ENCODE measurements at places on chromosomes 2 and 18.

DNA sequence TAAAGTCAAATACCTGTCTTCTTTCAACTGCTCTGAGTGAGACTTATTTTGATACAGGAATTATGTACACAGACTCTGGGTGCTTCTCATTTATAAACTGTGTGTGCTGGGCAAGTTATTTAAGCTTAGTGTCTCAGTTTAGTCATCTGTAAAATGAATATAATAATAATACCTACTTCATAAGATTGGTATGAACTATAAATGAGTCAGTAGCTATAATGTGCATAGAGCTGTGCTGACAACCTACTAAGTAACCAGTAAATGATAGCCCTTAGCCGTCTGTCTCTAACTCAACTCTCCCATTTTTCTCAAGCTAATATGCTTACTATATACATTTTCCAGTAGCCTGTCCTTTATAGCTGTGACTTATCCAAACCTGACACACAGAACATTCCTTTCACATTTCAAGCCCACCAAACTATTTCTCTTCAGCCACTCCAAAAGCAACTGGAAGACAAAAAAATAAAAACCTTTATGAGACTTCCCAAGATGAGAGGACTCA, 319.8 kb downstream of the ETAA1 start:
- no peak for DNase-seq

GRCh38 chr2:12435430-12436222, 281.1 kb upstream of the TRIB2 start:
- DNase-seq, result no peak

DNA sequence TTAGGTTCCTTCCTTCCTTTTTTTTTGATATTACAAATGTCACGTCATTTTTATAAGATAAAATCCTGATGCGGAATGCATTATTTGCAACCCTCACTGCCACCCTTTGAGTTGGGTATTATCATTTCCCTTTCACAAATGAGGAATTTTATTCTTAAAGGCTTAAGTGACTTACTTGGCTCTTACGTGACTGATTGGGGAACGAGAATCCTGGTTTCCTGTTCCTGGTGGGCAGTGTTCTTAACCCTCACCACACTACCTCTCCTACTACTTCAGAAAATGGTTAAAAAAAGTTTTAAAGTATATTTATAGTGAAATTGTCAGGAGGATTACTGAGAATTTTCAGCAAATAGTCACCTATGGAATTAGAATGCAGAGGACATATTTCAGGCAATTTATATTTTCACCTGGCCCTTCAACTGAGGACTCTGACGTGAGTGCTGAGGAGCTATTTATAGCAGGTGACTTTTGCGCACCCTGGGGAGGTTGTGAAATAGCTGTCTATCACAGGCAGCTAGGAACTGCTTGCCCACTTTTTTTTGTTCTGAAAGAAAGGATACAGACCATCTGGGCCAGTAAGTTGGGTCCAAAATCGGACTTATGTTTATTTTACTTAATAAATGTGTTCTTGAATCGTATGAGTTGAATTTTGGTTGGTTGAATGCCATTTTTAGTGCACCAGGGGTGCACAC, 18.7 kb upstream of the RASGRP3 start:
- DNase-seq, result no peak

DNA sequence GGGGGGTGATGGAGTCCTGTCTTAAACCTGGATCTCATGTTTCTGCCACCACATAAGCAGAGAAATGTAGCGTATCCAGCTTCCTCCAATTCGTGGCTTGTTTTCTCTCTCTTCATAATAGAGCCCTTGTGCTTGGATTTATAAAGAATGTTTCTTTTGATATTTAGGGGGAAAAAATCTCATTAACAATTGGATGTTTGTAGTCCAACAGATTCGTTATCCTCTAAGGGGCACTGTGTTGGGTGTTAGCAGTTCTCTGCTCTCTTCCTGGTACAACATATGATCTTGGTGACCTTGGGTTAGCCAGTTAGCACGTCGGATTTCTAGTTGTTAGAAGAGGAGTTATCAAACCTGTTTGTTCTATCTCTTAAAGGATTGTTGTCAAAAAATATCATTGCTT, 127.8 kb downstream of the FMNL2 start:
- no peak for DNase-seq

- no peak for DNase-seq
These were observed 41.6 kb upstream of the RALBP1 start for GRCh38 chr18:9433671-9434121.

DNA sequence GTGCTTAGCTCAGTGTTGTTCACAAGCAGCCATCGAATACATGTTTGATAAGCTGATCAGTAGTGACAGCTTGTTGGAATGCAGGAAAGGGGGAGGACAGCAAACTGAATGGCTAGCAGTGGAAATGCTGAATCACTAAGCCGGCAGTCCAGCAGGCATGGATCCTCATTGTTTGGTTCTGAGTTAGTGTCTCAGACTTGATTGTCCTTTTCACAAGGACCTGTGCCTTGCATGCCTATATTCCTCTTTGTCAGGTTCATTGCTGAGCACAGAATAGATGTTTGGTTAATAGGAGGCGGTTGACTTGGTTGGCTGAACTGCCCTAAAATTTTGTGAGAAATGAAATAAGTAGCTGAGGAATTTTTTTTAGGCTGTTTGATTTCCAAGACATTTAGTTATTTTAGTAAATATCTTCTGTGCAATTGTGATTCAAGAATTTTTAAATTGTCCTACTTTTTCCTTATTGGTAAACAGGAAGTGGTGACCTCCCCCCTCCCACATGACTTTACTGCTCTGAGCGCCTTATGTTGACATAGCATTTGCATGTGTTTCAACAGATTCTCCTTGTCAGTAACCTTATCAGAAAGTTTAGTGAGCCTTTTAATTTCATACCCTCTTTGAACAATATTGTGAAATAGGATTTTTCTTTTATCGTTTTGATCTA, 21.4 kb upstream of the STON1 start:
- no peak for DNase-seq

- no peak for DNase-seq
These were observed 251.6 kb downstream of the AFF3 start for GRCh38 chr2:99890568-99891427.

- no peak for DNase-seq
These were observed 32.1 kb downstream of the FBXO48 start for GRCh38 chr2:68434981-68435380.

DNA sequence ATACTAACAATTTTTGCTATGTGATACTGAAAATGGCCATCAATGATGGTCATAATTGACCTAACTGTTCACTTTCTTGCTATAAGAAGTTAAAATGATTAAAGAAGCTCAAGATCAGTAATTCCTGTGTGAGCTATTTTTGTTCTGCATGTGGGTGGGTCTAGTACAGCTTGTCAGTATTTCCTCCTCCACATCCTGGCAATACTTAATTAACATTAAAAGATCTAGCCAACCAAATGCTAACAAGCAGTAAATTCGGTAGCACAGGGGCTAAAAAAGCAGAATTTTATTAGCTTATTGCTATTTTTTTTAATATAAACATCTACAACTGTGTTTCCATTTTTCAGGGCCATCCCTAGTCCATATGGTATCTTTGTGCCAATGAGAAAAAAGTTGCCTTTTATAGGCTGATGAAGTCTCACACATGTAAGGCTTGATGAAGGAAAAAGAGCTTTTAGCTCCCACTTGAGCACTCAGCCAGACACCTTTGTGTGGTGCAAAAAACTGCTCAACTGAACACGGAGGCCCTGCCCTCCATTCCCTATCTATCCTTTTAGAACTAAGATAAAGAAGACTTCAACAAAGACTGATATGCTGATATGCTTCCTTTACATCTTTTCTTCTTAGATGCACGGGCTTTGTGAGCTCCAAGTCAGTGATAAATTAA, 4.9 kb upstream of the PNO1 start:
- DNase-seq, result no peak

DNA sequence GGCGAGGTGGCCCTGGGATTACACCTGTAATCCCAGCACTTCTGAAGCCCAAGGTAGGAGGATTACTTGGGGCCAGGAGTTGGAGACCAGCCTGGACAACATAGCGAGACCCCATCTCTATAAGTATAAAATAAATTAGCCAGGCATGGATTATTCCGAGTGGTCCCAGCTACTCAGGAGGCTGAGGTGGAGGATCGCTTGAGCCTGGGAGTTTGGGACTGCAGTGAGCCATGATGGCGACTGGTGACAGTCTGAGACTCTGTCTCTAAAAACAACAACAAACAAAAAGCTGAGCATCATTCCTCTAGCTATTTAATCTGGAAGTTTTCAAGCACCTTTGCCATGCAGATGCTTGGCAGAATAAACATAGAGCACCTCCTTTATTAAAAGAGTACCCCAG, 21.8 kb upstream of the FAHD2A start:
- no peak for DNase-seq

- no peak for DNase-seq
These were observed 43.0 kb upstream of the EFEMP1 start for GRCh38 chr2:55966401-55967118.

- no peak for DNase-seq
These were observed 118.7 kb upstream of the CNTNAP5 start for GRCh38 chr2:123906361-123906760.

GRCh38 chr2:95062242-95063085, 37.0 kb downstream of the MAL start:
- peak; percentile 3 for DNase-seq

GRCh38 chr2:210478661-210479060, 2.1 kb upstream of the LANCL1 start:
- no peak for DNase-seq

DNA sequence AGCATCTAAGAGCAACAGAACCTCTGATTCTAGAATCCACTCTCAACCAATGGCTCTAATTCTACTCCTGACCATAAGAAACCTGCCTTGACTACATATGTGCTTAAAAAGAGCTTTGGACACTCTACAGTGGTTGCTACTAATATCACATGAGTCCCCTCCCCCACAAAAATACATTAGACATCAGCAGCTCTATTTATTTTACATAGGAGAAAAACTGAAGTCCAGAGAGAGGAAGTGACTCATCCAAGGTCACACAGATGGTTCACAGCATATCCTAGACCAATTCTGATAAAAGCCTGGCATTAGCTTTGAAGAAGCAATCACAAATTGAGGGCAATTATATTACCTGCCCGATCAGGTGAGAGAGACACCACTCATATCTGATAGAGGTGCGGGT, 49.8 kb downstream of the ALK start:
- no peak for DNase-seq

DNA sequence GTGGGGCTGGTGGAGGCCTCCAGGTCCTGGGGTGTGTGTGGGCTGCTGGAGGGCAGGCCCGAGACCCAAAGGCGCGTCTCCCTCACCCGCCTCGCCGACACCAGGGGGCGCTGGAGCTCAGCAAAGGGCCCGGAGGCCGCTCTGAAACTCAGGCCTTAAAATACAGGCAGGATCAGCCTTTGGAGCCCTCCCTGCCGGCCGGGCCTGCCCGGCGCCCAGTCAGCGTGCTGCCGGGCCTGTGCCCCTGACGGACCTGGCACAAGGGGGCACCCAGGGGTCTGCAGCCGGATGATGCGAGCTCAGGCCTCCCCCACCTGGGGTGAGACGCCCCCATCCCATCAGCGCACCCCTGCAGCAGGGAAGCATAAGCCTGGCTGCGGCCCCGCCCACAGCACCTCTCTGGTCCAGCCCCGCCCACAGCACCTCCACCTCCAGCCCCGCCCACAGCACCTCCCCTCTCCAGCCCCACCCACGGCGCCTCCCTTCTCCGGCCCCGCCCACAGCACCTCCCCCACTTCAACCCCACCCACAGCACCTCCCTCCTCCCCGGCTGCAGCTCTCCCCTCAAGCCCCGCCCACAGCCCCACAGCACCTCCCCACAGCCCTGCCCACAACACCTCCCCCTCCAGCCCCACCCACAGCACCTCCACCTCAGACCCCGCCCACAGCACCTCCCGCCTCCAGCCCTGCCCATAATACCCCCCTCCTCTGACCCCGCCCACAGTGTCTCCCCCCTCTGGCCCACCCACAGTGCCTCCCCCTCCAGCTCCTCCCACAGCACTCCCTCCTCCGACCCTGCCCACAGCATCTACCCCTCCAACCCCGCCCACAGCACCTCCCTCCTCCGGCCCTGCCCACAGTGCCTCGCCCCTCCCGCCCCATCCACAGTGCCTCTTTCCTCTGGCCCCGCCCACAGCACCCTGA, 92.8 kb upstream of the OTOS start:
- no peak for DNase-seq

- DNase-seq, result no peak
These were observed 19.1 kb downstream of the MAPRE2 start for GRCh38 chr18:35060122-35060815.

GRCh38 chr2:40228310-40228709, 223.6 kb downstream of the SLC8A1 start:
- DNase-seq, result no peak

- no peak for DNase-seq
These were observed 206.2 kb downstream of the NCKAP5 start for GRCh38 chr2:133362061-133362476.

- no peak for DNase-seq
These were observed 101.4 kb downstream of the HDAC4 start for GRCh38 chr2:239299218-239299939.

GRCh38 chr2:10522170-10522448, 74.0 kb upstream of the ODC1 start:
- no peak for DNase-seq

DNA sequence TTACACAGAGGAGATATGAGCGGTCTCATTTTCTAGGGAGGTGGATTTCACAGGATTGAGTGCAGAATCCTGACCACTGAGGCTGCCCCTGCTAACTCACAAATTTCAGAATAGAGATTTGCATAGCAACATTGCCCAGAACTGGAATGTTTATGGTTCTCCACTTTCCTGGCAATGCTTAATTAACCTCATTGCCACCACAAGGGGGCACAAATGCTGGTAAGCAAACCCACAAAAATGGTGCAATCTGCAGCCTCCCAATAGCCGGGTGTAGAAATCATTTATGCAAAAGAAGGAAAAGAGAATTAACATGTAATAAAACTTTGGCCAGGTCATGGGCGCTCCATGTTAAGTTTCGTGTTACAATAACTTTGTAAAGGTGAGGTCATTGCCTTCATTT, 112.4 kb downstream of the CYRIA start:
- peak; percentile 24 for DNase-seq

GRCh38 chr18:75422341-75422910, 5.1 kb downstream of the SMIM21 start:
- no peak for DNase-seq

- DNase-seq, result no peak
These were observed 35.4 kb upstream of the STK17B start for GRCh38 chr2:196206804-196207203.

DNA sequence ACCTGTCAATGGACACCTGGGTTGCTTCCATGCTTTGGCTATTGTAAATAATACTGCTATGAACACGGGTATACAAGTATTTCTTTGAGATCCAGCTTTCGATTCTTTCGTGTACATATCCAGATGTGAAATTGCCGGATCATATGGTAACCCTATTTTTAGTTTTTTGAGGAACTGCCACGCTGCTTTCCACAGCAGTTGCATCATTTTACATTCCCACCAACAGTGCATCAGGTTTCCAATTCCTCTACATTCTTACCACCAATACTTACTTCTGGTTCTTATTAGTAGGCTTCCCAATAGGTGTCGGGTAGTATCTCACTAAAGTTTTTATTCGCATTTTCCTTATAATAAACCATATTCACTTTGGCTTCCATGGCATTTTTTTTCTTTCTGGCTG, 69.6 kb downstream of the PID1 start:
- DNase-seq, result no peak

GRCh38 chr2:218827701-218828476, 3.7 kb downstream of the PRKAG3 start:
- no peak for DNase-seq

Measured in NCI-H1105 treated with DMSO at 0.1 percent for 48 hours (cell line).